Fibroblast of villous mesenchyme (primary cell): ENCODE measurements at places on chromosomes 12 and 14. TPM values are rescaled to one million over a fixed set of nuclear protein-coding genes. Genes with fewer than 3 reads are reported as not detected.
A peak's percentile ranks its signal among the peaks of the same experiment; 100 is the strongest.

The PLEKHD1 gene
- under 0.01 TPM in 1 of 2 replicates, not detected in the other for total RNA-seq

The LTB4R2 gene
- 3.9 and 6.8 TPM in 2 replicates for total RNA-seq

The SCNN1A gene
- under 0.01 and 0.32 TPM in 2 replicates for total RNA-seq

The SLC25A47 gene
- not detected in 2 replicates for total RNA-seq

GRCh38 chr14:96307434-96307833, 51.4 kb downstream of the BDKRB1 start:
- DNase-seq: no peak

GRCh38 chr12:26872625-26873024, 39.6 kb upstream of the ITPR2 start:
- DNase-seq: no peak

DNA sequence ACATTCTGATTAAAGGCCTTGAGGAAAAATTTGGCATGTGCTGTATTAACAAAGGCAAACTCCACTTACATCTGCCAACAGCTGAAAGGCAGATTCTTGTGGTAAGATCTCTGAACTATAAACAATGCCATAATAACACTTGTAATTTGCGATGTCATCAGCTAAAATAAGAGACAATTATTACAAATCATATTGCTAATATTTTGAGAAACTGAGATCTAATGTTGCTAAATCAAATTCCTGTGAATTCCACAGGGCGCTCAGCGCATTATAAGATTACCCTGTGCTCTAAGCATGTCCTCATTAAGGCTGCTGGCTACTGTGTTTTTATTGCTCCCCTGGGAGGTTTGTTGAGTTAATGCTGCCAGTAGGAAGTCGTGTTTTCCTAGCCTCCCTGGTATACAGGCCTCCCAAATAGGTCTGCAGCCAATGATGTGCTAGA, 244.8 kb downstream of the DACT1 start:
- DNase-seq: peak; percentile 84

- no peak for DNase-seq
Observed at GRCh38 chr12:27673101-27673718, 23.0 kb upstream of the REP15 start.

DNA sequence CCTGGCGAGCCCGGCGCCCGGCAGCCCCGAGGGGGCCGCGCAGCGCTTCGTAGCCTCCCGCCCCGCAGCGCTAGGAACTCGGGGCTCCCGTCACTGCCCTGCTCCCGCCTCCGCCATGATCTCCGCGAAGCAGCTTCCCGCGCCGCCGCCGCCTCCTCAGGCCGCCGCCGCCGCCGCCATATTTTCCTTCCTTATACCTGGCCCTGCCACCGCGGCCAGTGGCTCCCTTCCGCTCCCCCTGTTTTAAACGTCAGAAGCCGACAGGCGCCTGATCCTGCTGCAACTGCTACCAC, 286 bp downstream of the PPP4R3A start:
- DNase-seq: no peak
